NCI-H1417 treated with DMSO at 0.1 percent for 48 hours (cell line): ENCODE measurements at places on chromosomes 2 and 18.

DNA sequence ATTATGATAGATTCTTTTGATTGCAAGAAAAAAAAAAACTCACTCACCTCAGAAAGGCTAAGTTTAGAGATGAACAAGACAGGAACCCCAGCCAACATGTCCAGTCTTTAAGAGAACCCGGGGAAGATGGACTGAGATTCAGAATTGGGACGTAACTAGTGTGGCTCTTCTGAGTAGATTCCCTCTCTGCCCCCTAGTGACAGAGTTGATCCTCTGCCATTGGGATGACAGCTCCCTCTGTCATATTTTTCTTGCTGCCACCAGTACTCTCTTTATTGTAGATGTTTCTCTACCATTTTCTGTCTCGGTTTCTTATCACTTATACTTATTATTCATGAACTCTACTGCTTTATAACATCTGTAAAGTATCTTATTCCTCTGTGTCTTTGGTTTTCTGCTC, 77.7 kb downstream of the GULP1 start:
- no peak for DNase-seq

DNA sequence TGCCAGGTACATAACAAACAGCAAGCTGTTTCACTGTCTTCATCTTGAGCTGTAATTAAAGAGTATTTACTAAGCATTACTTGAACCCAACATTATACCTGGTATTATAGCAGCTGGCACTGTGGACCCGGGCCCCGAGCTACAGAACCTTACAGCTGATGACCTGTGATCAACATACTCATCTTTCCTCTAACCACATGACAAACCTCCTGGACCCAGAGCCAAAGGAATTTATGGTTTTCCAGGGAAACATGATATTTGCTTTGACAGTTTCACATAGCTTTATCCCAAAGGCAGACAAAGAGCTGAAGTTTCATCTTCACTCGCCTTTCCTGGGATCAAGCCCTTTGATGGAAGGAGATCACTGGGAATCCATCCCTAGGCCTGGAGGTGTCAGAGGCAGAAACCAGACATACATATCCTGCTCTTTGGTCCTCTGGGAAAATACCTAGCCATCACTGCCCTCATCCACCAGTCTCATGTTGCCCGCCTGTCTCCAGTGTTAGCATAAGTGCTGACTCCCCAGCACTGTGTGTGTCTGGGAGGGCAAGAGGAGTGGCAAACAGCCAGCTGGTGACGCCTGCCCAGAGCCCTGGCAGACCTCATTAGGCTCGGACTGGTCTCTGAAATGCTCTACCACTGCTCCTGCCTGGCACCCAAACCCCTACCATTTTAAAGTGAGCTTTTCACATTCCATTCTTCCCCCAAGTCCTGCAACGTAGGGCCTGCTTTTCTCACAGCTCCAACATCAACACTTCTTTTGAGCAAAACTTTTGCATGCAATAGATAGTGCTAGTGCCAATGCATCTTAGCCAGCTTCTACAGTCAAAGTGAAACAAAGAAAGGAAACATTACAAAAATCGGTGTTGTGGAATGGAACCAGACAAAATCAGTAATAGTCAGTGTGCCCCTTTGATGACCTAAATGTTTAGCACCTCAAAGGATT, 138.8 kb upstream of the CTAGE1 start:
- no peak for DNase-seq

DNA sequence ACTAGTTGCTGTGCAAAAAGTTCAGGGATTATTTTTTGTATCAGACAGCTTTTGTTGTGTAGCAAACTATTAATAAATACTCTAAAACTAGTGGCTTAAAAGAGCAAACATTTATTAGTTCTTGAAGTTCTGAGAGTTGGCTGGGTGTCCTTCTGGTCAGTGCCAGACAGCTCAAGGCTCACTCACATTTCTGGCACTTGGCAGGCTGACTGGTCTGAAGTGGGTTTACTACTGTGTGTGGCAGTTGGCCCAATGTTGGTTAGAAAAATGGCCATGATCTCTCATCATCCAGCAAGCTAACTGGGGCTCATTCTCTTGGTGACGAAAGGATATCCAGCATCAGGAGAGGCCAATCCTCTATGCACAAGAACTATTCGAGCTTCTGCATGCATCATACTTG, 71.4 kb upstream of the ZNF385B start:
- no peak for DNase-seq

DNA sequence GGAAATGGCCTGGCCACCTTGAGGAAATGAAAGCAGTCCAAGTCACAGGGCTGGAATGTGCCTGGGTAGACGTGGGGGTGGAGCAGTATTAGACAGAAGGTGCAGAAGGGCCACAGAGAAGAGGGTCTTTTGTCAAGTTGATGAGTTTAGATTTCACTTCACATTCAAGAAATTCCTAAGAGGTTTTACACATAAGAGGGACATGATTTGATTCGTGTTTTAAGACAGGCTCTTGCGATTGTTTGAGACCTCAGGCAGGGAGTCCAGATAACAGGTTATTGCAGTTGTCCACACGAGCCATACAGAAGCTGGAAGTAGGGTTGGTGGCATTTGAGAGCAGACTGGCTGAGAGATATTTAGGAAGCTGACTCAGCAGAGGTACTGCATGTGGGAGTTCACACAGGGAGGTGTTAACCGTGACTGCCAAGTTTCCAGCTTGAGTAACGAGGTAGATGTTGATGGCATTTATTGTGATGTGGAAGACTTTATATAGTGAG, 64.6 kb downstream of the NEB start:
- no peak for DNase-seq

GRCh38 chr2:215750763-215751162, 262.6 kb downstream of the MREG start:
- DNase-seq, result no peak

DNA sequence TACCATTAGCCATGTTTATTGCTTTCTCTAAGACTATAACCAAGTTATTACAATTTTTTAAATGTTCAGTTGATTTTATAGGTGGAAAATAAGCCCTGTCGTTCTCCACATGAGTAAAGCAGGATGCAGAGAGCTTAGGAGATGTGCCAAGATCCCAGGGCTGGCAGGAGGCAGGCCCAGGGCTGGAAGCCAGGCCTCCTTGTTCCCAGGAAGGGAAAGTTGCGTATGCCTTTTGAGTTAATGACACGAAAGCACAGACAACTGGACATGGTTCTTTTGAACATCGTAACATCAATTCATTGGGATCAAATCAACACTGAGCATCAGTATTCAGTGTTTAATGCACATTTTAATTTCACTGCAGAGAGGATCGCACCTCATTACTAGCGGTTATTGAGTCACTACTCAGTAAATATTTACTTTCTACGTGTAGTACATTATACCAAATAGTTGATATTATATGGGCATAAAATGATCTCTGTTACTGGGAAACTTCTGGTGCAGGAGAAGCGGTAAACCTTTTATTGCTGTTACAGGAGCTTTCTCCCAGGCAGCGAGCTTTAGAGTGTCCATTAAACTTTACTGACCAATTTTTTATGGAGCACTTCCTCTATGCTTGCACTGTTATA, 60.0 kb downstream of the RNF144A start:
- no peak for DNase-seq

GRCh38 chr18:47997338-47997780, 66.9 kb upstream of the SMAD2 start:
- no peak for DNase-seq
